Esophagus mucosa (tissue), 1 donor: ENCODE measurements at places on chromosomes 11 and 22.

GRCh38 chr11:102426000-102426399 is 26.6 kb downstream of the TMEM123 start:
- ATAC-seq = no peak

GRCh38 chr11:18987454-18988231 is 48.4 kb upstream of the MRGPRX1 start:
- ATAC-seq = peak; percentile 62

DNA sequence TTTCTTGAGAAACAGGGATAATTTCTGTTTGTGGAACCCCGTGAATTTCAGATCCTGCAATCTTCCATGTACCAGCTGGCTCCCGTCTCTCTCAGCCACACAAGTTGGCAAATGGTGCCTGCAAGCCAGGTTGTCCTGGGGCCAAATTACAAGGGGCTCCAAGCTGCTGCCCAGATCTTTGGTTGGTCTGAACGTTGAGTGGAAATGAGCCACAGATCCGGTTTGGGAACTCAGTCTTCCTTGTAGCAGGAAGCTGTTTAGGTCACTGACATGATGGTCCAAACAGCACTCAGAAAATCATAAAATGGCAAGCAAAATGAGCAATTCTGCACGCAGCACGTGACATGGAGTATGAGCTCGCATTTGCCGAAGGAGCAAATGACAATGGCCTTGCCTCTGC is 1496.4 kb downstream of the TBC1D22A start:
- ATAC-seq = no peak

GRCh38 chr11:1086171-1087102 is 11.8 kb downstream of the MUC2 start:
- ATAC-seq = no peak

DNA sequence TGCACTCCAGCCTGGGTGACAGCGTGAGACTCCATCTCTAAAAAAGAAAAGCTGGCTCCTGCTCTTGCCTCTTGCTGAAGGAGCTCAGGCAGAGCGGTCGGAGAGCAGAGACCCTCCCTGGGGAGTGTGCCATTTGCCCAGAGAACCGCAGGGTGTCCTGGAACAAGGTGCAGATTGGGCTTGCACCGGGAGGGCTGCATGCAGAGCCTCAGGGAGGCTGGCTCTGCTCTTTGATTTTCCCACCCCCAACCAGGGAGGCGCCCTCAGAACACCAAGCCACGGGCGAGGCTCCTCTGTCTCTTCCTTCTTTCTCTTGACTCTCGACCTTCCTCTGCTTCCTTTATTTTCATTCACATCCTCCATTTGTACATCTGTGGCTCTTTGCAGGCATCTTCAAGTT is 889.1 kb downstream of the OPCML start:
- no peak for ATAC-seq

DNA sequence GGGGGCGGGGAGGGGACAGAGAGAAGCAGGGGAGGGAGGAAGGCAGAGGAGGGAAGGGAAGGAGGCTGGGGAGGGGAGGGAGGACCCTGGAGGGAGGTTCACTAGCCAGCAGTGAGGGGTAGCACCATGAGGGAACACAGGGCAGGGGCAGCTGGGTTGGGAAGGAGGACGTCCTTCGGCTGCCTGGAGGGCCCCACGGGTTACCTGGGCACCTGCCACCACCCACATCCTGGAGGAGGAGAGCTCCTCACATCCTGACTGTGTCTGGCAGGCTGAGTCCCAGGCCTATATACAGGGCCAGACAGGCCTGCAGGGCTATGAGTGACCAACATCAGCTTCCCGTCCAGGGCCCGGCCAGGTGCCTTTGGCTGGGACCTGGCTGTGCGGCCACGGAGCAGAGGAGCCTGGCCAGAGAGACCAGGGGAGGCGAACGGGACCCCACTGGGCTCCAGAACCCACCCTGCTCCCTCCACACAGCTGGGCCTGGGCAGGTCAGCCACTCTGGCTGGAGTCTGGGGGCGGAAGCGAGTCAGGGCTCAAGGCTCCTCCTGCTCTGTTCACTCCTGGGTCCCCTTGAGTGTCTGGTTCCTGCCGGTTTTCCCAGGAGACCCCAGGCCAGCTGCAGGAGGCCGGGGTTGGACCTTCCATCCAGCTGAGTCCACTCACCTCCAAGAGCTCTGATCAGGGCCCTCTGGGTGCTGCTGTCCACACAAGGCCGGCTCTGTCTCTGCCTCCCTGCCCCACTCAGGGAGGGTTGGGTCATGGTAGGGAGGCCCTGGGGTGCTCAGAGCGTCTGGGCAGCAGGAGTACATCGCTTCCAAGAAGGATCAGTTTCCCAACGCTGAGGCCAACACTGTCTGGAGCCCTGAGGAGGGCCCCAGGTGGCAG is 677.7 kb downstream of the BRD1 start:
- ATAC-seq = no peak

DNA sequence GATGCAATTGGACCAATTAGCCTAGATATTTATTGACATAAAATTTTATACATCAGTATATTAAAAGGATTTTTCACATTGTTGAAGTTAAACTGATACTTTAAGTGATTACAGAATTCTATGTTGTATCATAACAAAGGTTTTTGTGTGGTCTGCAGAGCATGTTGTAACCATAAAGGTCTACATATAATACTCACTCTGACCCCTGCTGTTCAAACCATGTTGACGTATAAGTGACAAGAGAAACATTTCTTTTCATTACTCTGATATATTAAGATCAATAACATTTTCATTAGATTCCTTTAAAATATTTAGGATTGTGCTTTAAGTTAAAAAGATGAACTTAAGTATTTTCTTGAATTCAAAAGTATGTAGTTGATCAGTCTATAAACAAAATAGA is 63.9 kb downstream of the GAS2 start:
- no peak for ATAC-seq

GRCh38 chr11:114253771-114254170 is 42.4 kb upstream of the NNMT start:
- ATAC-seq = no peak

DNA sequence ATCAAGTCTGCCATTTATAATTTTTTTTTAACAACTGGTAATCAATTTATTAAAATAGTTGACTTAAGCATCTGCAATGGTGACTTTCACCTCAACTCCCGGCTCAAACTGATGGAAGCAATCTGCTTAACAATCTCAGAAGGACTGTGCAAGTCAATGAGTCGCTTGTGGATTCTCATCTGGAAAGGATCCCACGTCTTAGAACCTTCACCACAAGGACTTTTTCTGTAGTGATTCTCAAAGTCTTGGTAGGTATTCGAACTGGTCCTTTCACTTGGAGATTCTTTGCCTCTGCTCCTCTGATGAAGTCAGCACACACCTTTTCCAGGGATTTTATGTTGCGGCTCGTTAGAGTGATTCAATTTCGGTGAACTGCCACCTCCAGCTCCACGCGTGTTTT is 7.3 kb downstream of the RSF1 start:
- no peak for ATAC-seq

- ATAC-seq = no peak
These were observed 60.8 kb upstream of the CCDC179 start for GRCh38 chr11:22920939-22921565.

DNA sequence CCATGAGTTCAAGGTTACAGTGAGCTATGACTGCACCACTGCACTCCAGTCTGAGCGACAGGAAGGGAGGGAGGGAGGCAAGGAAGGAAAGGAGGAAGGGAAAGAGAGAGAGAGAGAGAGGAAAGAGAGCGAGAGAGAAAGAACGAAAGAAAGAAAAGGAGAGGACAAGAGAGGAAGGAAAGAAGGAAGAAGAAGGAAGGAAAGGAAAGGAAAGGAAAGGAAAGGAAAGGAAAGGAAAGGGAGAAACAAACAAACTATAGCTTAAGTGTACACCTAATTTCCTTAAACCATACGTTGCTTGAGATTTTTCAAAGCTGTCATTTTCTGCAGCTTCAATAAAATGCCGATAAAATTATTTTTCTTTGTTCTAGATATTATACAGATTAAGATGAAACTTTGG is 80.2 kb upstream of the APOA1 start:
- no peak for ATAC-seq

DNA sequence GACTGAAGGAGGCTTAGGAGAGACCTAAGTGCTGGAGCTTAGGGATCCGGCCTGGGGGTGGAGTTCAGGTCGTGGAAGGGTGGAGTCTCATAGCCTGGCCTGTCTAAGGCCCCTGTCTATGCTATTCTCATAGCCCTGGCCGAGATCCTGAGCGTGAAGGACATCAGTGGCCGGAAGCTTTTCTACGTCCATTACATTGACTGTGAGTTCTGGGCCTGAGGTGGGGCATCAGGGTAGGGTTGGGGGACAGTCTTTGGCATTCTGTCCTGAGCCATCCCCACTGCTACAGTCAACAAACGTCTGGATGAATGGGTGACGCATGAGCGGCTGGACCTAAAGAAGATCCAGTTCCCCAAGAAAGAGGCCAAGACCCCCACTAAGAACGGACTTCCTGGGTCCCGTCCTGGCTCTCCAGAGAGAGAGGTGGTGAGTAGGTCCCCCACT is 603 bp downstream of the KAT5 start:
- no peak for ATAC-seq

DNA sequence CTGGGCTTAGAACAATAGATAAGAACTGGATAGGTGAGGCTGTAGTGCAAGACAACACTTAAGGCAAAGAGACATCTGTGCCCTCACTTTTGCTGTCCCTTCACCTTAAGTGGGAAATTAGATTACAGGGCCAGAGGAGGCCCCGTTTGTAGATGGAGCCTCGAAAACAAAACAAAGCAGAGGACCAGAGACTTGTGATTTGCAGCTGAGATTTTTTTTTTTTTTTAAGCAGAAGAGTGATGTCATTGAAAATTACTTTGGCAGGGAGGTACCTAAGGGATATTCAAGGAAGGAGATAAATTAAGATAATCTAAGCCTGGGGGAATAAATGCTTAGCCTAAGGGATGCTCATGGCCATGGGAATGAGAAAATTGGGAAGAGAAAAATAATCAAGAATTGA is 31.4 kb downstream of the ZC3H12C start:
- no peak for ATAC-seq

DNA sequence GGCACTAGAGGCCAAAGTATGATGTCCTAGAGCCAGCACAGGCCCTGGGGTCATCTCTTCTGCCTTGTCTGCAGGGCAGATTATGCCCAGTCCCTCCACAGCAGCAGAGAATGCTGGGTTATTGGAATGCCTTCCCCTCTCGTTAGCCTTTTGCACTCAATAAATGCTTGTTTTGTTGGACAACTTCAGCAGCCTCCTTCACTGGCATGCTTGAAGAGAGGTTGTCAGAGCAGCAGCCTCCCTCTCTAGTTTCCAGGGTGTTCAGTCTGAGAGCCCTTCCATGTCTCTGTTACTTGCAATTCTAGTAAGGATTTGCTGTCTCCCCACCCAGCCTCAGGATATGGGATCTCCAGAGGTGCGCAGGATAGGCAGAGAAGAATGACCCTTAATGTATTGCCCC is 82.9 kb downstream of the PKNOX2 start:
- ATAC-seq = no peak

DNA sequence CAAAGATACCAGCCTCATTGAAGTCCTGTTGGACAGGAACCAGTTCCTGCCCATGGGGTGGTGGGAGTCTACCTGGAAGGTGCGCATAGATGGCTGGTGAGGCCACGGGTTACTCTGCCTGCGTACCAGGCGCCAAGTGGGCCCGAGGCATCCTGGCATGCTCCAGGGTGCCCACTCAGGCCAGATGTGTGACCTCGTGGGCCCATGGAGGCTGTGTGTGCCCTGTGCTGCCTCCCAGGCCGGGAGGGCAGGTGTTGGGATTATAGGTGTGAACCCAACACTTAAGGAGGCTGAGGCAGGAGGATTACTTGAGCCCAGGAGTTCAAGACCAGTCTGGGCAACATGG is 23.1 kb downstream of the TANGO2 start:
- ATAC-seq = no peak

DNA sequence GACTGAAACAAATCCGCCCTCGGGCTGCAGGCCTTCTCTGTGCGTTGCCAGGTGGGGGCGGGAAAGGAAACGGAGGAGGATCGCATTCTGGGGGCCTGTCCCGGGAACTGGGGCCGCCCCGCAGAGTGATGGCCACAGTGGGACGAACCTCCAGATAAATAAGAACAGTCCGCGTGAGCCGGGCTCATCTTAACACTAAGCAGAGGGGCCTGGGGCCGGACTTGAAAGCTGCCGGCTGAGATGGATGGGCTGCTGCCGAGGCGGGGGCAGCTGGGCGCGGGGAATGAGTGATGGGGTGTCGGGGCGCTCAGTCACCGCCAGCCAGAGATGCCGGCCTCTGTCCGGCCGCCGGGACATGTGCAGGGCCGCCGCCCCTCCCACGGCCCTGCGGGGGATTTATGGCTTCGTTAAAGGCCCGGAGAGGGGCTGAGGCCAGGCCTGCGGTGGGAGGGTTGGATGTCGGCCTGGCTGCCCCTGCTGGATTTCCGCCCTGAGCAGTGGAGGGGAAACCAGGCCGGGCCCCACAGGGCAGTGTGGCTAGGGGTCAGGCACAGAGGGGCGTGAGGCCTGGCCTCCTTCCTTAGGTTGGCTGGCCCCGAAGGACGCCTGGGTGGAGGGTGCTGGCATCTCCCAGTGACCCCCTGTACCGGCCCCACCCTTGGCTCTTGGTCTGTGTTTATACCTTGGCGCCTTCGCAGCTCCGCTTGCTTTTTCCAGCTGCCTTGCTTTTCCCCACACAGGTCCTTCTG is 45.3 kb upstream of the CD82 start:
- peak; percentile 46 for ATAC-seq

- no peak for ATAC-seq
These were observed 185.5 kb downstream of the KIRREL3 start for GRCh38 chr11:126815111-126815510.

DNA sequence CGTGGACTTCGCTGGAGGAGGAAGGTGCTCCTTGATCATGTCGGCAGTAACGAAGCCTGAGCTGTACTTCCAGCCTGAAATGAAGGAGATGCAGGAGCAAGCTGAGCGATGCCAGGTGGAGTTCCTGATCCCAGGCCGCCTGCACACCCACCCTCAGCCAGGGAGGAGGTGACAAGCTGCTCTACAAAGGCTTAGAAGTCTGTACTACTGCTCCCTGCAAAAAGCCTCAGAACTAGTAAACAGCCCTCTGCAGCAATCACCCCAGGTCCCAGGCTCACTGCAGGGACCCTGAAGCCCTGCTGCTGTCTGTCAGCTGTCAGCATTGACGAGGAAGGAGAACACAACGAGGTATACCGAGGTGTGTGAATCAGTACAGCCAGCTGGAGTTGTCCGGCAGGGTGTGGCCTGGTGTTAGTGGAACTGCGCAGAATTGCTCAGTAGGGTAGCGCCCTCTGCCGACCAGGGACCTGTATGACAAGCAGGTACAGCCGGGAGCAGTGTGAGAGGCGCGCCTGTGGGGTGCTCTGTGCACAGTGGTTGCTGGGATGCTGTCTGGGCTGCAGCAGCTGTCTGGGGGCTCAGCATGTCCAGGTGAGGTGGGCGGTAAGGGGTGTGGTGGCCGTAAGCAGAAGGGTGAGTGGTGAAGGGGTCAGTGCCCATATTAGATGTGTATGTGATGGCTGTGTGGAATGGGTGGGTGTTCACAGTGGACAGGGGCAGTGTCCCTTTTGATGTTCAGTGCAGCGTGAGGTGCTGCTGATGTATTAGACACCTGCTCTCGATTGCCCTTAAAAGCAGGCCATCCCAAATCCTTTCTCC is 7.6 kb downstream of the CYB5R2 start:
- peak; percentile 96 for ATAC-seq

- ATAC-seq = no peak
These were observed 17.8 kb upstream of the OR2AT4 start for GRCh38 chr11:75114465-75114864.
